ENCODE measurements at places on chromosomes 1 and 21.

DNA sequence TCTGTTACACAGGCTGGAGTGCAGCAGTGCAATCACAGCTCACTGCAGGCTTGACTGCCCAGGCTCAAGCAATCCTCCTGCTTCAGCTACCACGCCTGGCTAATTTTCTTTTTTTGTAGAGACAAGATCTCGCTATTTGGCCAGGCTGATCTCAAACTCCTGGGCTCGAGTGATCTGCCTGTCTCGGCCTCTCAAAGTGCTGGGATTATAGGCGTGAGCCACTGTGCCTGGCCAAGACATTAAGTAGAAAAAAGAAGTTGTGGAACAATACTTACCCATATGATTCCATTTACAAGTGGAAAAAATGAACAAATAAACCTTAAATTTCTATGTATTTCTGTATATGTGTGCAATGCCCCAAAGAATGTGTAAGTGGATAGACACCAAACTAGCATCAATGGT is 30.3 kb upstream of the ID3 start:
- no peak for DNase-seq

DNA sequence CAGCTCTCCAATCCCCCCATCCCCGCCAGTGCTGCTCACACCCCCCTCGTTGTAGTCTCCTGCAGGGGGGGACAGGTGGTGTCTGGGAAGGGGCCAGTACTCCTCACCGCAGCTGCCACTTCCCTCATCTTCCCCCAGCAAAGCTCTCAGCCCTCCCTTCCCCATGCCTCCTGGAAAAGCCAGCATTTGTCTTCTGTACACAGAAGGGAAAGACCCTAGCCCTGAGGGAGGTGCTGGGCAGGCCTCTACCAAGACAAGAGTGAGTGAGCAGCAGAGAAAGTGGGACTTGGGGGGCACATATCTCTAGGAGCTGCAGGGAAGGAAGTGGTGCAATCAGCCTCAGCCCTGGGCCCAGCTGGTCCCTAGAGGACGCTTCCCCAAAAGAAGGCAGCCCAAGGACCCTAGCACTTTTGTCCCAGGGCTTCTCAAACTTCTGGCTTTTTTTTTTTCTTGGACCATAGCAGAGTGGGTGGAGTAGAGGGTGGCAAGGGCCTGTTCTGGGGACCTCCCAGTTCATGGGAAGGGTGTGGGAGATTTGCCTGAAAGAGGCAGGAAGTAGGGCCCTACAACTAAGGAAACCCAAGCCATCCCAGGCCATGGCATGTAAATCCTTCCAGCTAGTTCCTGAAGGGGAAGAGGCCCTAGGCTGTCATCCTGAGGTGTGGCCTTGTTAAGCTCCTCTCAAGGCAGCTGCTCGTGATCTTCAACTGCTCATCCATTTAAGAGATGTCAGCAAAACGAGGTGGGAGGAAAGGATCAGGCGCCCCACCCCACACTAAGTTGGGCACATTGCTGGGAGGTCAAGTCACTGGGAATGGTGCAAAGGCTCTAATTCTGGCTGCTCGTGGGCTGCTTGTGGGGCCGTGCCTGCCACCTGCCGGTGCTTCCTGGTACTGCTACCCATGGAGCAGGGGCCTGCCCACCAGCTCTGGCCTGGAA is 12.6 kb downstream of the ZC3H12A start:
- no peak for DNase-seq

GRCh38 chr1:20233866-20234265 is 47.5 kb upstream of the PLA2G2C start:
- DNase-seq, result no peak

DNA sequence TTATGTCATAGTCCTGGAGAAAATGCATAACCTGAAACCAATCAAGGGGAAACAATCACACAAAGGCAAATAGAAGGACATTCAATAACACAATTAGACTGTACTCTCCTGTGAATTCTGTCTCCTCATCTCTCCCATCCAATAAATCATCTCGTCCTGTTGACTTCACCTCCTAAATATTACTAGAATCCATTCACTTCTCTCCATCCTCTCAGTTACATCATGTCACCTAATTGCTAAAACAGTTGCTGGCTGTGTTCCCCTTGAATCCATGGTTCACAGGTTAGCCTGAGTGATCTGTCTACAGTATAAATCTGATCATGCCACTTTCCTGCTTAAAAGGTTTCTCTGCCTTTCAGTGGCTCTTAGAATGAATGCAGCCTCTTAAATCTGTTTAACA is 220.2 kb downstream of the TGFB2 start:
- no peak for DNase-seq

DNA sequence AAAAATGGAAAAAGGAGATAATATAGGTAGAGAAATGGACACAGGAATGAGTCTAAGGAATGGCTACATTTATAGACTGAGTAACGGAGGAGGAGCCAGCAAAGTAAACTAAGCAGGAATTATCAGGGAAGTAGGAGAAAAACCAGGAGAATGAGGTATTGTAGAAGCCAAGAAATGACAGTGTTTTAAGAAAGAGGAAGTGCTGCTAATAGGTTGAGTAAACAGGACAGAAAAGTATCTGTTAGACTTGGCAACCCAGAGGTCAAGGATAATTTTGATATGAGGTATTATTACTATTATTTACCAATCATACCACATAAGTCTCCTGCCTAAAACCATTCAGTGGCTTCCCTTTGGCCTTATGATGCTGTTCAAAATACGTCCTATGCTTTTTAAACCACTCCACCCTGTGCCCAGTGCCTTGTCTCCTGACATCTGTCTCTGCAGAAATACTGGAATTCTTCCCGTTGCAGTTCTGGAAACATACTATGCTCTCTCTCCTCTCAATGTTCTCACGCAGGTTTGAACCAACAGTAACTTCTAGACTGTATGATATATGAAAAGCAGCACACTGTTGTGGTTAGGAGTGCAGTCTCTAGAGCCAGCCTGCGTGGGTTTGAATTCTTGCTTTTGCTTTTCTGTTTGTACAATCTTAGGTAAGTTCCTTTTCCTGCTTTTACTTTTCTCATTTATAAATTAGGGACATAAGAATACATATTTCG is 24.6 kb upstream of the NEK7 start:
- no peak for DNase-seq

- no peak for DNase-seq
Observed at GRCh38 chr1:208835097-208835463, 590.9 kb upstream of the PLXNA2 start.

DNA sequence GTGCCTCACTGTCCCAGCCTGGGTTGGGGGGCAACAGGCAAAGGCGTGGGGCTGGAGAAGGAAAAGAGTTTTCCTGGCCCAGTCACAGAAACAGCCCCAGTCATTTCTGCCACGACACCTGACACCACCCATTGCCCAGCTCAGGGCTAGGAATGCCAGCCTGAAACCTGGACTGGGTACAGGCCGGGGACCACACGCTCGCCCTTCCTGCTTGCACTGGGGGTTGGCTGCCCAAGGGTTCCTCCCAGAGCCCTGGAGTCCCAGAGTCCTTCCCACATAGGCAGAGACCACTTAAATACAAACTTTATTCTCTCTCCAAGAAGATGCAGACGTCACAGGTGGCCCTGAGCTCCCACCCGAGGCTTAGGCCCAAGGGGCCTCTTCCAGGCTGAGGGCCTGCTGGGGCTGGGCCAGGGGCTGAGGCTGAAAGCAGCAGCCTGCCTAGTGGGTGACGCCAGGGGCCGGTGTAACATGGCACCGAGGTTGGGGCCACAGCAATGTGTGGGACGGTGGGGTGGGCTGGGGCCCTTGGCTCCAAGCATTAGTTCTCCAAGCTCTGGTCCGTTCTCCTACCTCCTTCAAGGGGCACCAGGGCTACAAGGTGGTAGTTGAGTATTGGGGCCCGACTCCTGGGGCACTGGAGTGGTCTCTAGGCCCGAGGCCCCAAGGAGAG is 1.6 kb downstream of the TMEM52 start:
- DNase-seq, result no peak

GRCh38 chr1:55001311-55001710 is 2.6 kb downstream of the BSND start:
- no peak for DNase-seq

DNA sequence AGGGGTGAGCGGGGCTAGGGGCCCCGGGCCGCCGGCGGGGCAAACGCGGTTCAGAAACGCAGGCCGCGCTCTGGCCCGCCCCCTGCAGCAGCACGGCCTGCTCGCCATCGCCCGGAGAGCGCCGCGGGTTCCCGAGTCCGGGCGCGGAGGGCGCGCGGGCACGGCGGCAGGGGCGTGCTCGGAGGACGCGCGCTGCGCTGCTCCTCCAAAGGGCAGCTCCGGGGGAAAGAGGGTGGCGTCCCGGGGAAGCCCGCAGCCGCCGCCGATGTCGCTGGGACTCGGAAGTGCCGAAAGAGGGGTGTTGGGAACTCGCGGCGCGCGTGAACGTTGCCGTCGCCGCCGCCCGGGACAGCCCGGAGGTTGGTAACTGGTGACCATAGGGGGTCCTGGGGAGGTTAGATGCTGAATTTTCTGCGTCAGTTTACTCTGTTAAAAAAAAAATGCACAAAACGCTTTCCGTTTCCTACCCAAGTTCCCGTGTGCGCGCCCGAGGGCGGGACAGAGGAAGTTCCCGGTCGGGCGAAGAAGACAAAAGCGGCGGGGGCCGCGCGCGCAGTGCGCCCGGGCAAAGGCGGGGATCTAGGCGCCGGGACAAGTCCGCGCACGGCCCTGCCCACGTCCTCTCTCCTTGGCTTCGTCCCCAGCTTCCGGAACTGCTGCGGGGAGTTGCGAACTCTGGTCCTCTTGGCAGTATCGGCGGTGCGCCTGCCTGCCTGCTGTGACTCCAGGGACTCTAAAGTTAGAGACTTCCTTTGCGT is at the start of gene HHAT:
Gene HHAT, plus strand, starts transcription at position 157 of the 758 bp plus-strand sequence. CDS start 20,074 bp downstream, outside the sequence.
- no peak for DNase-seq

DNA sequence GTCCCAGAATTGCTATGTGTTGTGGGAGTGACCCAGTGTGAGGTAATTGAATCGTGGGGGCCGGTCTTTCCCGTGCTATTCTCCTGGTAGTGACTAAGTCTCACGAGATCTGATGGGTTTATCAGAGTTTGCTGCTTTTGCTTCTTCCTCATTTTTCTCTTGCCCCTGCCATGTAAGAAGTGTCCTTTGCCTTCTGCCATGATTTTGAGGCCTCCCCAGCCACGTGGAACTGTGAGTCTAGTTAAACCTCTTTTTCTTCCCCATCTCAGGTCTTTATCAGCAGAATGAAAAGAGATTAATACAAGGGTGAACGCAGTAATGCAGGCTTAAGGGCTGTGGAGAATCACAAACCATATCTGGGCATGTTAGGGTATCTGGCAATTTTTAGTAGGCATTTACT is 624.0 kb downstream of the USP25 start:
- DNase-seq, result no peak

GRCh38 chr1:61253059-61253735 is 170.8 kb downstream of the NFIA start:
- DNase-seq, result no peak

GRCh38 chr1:171869097-171869496 is 27.8 kb downstream of the DNM3 start:
- no peak for DNase-seq

- DNase-seq, result no peak
Observed at GRCh38 chr1:176811511-176812288, 348.7 kb downstream of the PAPPA2 start.

DNA sequence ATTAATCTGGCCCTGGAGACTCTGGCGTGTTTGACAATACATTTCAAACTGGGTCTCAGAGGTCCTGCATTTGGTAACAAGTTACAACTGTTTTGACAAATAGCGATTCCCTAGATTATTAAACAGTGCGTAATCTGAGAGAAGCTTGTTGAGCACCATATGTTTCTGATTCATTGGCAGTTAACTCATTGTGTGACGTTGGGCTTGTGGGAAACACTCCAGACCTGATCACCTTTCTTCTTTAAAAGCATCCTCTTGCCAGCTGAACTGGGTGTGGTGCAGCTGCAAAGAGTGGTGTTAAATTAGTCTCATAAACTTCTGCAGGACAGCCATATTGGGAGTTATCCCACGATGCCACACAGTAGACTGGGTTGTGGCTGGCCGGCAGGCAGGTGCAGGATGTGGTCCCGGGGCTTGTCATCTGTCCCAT is 82.7 kb downstream of the CDC7 start:
- no peak for DNase-seq

- peak; percentile 72 for DNase-seq
Observed at GRCh38 chr1:43274125-43274803, 4.5 kb downstream of the TMEM125 start.

DNA sequence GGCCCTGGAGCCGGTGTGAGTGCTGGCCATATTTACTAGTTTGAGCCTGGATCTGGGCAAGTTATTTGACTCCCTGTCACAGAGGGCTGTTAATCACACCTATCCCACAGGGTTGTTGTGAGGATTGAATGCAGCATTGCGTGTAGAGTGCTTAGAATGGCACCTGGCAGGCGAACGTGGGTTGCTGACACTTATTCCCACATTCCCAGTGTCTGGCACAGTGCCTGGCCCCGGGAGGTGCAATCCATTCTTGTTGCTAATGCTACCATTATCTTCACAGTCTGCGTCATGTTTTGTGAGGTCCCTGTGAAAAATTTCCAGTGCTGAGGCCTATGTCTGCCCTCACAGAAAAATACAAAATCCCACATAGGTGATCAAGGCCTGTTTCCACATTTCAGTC is 66.1 kb downstream of the CD2 start:
- no peak for DNase-seq

DNA sequence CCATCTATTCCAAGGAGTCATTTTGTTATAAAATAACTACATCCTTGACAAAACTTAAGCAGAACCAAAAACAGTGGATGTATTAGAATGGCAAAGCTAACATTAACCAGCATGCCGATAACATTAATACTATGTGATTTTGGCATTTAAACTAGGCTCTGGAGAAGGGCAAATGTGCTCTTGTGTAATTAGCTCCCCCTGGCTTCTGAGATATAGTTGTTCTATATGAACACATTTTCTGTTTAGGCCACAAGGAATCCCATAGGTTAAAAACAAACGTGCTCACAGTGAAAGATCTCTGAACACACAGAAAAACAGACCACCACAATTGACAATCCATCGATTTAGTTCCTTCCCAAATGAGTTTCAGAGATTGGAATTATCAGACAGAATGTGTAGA is 57.4 kb upstream of the TARS2 start:
- DNase-seq, result no peak

DNA sequence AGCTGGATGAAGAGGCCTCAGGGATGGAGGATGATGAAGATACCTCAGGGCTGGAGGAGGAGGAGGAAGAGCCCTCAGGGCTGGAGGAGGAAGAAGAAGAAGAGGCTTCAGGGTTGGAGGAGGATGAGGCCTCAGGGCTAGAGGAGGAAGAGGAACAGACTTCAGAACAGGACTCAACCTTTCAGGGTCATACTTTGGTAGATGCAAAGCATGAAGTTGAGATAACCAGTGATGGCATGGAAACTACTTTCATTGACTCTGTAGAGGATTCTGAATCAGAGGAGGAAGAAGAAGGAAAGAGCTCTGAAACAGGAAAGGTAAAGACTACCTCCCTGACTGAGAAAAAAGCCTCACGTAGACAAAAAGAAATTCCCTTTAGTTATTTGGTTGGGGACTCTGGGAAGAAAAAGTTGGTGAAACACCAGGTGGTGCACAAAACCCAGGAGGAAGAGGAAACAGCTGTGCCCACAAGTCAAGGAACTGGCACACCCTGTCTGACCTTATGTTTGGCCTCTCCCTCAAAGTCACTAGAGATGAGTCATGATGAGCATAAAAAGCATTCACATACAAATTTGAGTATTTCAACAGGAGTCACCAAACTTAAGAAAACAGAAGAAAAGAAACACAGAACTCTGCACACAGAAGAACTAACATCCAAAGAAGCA is 15.4 kb downstream of the L1TD1 start:
- DNase-seq, result no peak

- DNase-seq, result no peak
Observed at GRCh38 chr1:237932816-237933215, 42.1 kb upstream of the ZP4 start.

GRCh38 chr1:15950302-15950701 is 25.6 kb downstream of the ZBTB17 start:
- DNase-seq, result no peak
